ENCODE measurements at places on chromosomes 12 and 14.

DNA sequence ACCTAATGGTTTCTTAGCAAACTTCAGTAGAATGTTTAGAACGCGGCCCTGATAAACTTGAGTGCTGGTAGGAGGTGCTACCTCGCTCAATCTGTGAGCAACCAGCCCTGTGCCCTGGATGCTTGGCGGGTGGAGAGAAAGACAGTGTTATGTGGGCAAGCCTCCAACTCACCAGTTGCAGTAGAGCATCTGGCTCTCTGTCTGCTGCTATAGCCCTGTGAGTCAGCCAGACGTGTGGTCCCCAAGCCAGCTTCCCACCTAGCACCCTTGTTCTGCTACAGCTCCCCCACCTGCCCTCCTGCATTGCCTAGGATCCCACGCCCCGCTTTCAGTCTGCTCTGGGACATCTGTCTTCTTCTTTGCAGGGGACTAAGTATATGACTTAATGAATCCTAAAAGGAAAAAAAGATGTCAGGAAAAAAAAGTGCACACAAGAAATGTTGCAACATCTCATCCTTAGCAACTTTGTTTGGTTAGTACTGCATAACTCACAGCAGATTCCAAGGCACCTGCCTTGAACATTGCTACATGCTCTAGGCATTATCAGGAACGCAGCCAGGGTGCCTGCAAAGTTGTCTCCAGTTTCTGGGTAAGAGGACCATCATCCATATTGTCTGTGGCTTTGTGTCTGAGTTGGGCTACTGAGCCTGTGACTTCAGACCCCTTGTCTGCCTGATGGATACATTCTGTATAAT is 13.6 kb downstream of the SNRNP35 start:
- DNase-seq, result no peak

- no peak for DNase-seq
Measured at GRCh38 chr12:33763331-33763730, 259.0 kb upstream of the ALG10 start.

DNA sequence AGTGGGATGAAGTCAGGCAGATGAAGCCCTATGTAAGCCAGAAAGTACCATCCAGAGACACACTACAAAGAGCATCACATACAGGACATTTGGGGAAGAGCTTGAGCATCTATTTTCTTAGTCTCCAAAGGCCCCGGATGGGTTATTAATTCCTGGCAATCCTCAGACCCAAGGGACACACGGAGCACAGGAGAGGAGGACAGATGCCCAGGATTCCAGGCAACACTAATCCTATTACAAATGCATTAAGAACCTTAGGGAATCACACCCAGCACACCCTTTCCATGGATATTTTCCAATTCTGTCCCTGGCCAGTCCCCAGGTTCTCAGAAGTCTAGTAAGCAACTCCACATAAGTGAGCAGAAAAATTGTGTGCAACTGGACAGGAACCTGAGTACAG is 65.9 kb downstream of the CMKLR1 start:
- DNase-seq, result no peak

DNA sequence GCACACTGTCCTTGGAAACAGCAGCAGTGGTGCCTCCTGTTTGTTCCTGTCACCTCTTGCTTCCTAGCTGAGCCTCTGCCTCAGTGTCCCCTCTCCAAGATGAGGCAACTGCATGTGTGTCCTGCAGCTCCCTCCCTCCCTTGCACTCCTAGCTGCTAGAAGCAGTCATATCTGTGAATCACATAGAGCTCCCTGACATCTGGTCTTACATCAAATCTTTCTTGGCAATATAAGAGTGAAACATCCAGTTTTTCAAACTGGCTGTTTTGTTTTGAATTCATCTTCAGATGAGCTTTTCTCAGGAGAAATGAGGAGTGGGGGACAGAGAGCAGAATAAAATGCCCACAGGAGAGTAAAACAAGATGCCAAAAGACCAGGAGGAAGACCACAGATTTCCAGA is 103.7 kb downstream of the VCPKMT start:
- DNase-seq, result no peak

DNA sequence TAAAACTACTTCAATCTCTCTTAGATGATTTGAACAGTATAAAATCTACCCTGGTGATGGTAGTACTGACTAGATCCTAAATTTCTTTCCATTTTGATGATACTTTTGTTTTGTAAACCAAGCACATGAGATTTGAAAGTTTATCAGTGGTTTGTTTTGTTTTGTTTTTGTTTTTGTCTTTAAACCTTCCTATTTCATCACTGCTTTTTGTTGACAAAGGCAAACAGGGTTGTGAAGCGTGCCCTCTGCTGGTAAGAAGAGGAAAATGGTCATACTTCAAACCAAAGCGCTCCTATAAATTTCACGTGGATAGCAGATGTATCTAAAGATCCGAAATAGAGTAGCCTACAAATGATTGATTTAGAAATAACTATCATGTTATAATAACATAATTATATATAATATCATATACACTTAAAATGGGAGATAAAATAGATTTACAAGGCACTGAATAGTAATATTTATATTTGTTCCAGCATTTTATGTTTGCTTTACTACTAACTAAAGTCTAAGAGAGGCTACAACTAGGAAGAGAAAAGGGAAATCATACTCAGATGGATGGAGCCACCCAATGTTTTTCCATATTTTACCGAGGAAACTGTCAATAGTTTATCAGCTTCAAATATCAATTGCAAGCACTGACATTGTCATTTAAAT is 254.0 kb upstream of the USP15 start:
- DNase-seq, result peak; percentile 66

DNA sequence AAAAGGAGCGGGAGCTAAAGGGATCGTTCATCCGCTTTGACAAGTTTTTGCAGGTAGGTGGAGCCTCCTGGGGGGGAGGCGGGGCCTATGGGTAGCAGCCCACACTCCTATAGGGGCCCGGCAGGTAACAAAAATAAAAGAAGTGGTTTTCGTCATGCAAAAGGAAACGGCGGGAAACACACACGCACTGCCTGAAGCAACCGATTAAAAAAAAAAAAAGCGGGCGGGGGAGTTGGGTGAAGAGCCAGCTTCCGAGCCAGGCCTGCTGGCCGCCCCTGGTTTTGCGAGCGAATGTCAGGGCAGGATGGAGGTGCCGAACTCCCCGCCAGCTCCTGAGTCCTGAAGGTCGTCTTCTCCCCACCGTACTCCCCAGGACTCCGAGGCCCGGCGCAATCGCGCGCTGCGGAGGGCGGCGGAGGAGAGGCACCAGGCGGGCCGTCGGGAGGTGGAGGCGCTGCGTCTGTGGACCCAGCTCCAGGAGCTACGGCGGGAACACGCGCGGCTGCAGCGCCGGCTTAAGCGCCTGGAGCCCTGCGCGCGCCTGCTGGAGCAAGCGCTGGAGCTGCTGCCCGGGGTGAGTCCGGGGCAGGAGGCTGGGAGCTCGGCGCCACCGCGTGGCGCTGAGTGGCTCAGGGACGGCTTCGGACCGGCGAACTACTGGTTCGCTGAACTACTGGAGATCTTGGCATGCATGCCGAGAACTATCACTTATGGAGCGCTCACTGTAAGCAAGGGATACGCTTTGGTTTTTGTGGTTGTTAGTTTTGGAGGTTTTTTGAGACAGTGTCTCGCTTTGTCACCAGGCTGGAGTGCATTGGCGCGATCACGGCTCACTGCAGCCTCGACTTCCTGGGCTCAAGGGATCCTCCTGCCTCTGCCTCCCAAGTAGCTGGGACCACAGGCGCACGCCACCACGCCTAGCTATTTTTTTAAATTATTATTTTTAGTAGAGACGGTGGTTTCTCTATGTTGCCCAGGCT is 3.6 kb downstream of the CFAP73 start:
- DNase-seq, result peak; percentile 68

GRCh38 chr14:89833120-89833532 is 121.4 kb downstream of the EFCAB11 start:
- no peak for DNase-seq

GRCh38 chr12:91947459-91947858 is 198.2 kb downstream of the BTG1 start:
- no peak for DNase-seq

GRCh38 chr14:22896760-22897159 is 13.7 kb downstream of the REM2 start:
- no peak for DNase-seq

DNA sequence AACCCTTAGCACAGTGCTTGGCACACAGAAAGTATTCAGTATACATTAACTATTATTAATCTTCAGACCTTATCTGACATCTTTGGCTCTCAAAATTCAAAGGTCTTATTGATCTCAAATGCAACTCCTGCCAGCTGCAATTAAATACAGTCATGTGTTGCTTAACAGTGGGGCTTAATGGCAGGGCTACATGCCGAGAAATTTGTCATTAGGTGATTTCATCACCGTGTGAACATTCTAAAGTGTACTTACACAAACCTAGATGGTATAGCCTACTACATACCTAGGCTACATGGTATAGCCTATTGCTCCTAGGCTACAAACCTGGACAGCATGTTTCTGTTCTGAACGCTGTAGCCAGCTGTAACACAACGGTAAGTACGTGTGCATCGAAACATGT is 156.3 kb upstream of the TMCC3 start:
- DNase-seq, result no peak

- no peak for DNase-seq
Measured at GRCh38 chr14:76205708-76206107, 54.0 kb downstream of the GPATCH2L start.

GRCh38 chr12:123132951-123133619 is 17.8 kb downstream of the PITPNM2 start:
- DNase-seq, result no peak

GRCh38 chr14:28303248-28303647 is 463.3 kb upstream of the FOXG1 start:
- DNase-seq, result no peak

DNA sequence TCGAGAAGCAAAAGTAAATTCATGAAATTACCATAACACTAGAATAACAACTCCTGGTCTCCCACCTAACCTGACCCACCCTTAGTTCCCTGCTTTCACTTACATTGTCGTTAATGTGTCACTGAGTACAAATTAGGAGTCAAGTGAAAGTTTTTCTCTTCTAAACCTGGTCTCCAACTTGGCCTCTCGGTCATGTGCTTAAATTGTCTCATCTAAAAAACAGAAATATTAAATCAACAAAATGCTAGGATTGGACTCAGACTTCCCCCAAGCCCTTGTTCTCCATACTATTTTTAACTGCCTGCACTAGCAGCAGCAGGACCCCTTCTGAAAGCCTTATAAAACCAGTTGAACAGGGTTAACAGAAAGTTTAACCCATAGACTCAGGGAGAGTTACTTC is 1.8 kb upstream of the BTG1 start:
- DNase-seq, result no peak

- DNase-seq, result no peak
Measured at GRCh38 chr14:21352587-21352986, 31.2 kb downstream of the SUPT16H start.

DNA sequence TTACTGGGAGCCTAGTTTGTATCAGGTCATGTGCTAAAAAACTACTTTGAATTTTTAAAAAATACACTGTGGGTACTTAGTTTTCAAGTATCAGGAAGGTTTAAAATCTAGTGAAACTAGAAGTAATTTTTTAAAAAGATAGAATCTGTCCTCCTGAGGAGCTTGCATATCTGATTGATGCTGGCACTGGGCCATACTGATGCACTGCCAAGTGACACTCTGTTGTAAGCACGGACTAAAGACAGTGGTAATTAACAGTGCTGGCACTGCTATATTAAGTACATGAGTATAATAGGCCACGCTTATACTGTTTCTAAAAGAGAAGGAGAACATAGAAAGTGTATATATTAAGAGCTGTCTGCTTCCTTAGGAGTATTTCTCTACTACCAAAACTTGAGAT is 10.0 kb upstream of the TBC1D30 start:
- DNase-seq, result no peak

DNA sequence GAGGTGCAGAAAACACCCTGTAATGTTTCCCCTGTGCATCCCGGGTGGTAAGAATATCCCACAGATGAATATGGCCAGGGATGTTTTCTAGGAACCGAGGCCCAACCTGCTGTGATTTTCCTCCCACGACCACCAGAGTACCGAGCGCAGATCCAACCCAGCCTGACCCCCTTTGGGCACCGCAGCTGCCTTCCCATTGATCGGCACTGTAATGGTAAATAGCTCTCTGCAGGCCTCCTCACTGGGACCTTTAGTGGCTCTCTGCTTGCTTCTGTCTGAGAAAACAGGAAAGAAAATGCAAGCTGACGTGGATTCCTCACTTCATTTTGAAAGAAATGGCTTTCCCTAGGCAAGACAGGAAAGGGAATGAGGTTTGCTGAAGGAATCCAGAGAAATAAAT is 2.4 kb upstream of the RAB15 start:
- DNase-seq, result no peak

- no peak for DNase-seq
Measured at GRCh38 chr14:63715360-63715759, 12.5 kb downstream of the SGPP1 start.

DNA sequence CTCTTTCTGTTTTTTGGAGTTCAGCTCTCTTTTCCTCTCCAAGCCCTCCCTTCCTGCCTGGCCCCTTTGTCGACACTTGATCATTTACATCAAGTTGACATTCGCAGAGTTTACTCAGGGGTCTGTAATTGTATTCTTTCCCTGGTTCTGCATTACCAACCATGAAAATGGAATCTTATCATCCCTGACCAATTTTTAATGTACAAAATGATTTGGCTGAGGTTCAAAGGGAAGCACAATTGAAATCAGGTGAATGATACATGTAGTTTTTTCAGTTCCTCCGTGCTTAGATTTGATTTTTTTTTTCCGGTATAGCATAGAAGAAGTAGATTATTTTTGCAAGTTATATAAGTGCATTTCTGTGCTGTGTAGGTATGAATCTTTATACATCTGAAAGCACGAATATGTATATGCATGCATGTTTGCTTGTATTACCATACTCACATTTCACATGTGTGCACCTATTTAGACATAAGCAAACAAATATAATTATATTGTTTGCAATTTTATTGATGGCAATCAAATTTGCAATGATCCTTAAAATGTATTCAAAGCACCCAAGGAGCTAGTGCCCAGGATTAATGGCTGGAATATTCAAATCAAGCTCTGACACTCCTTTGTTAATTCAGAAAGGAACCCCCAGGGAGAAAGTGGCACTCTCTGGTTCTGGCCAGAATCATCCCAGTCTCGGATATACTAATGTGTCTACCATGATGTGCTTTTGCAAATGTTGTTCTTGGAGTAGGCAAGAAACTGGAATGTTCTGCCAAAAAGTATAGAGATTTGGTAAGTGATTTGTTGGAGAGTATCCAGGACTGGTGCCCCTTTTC is 189.3 kb downstream of the VRK1 start:
- DNase-seq, result no peak

DNA sequence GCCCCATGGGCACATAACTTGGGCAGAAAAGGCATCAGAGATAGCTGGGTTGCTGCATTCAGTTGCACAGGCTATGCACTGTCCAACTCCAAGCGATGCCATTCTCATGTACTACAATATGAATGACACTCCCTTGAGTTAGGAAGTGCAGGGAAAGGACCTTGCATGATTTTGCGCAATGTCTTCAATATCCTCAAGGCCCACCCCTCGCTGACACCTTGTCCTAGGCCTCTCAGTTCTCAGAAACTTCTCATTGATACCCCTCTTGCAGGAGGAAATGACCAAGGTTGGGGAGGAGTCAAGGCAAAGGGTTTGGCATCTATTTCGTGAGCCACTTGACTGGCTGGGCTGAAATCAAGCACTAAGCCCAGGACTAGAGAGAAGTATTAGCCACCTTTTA is 70.4 kb downstream of the ARL6IP4 start:
- no peak for DNase-seq

- no peak for DNase-seq
Measured at GRCh38 chr12:1493781-1494565, 100.4 kb downstream of the FBXL14 start.

- DNase-seq, result no peak
Measured at GRCh38 chr12:15320881-15321280, 1.4 kb upstream of the PTPRO start.

- no peak for DNase-seq
Measured at GRCh38 chr12:46477541-46477940, 105.0 kb upstream of the SLC38A2 start.

- DNase-seq, result no peak
Measured at GRCh38 chr12:99670635-99671034, 23.1 kb downstream of the GARIN6 start.
